Activated CD4-positive, alpha-beta T cell treated with anti-CD3 and anti-CD28 coated beads for 36 hours (primary cell): ENCODE measurements at places on chromosomes 4 and X. TPM values are rescaled to one million over a fixed set of nuclear protein-coding genes. Genes with fewer than 3 reads are reported as not detected.

ODAM gene
- not detected for total RNA-seq

ADAM29 gene
- not detected for total RNA-seq

VCX3A gene
- not detected for total RNA-seq

BEX5 gene
- total RNA-seq = 2.3 TPM

GLUD2 gene
- total RNA-seq = 0.65 TPM

SRPX2 gene
- total RNA-seq = not detected

GAGE12C gene
- total RNA-seq = not detected

DUX4 gene
- total RNA-seq = not detected

ACE2 gene
- total RNA-seq = not detected

MSX1 gene
- not detected for total RNA-seq

HGFAC gene
- not detected for total RNA-seq

PPBP gene
- not detected for total RNA-seq

SPANXN3 gene
- total RNA-seq = not detected

TASL gene
- 2.2 TPM for total RNA-seq

VSIG1 gene
- total RNA-seq = 2.1 TPM

PAGE2B gene
- 0.55 TPM for total RNA-seq

OPHN1 gene
- total RNA-seq = 0.07 TPM

PRR32 gene
- total RNA-seq = not detected

RNF175 gene
- total RNA-seq = 0.26 TPM

LRP2BP gene
- 0.80 TPM for total RNA-seq

NLGN4X gene
- total RNA-seq = 0.21 TPM

NPNT gene
- total RNA-seq = not detected

EMCN gene
- total RNA-seq = not detected

NIPAL1 gene
- 1.8 TPM for total RNA-seq

TMEM35A gene
- total RNA-seq = not detected

POU4F2 gene
- not detected for total RNA-seq

BGN gene
- not detected for total RNA-seq

MAMLD1 gene
- total RNA-seq = 1.6 TPM

GALNT7 gene
- total RNA-seq = 15.1 TPM

CENPVL2 gene
- not detected for total RNA-seq

NOX1 gene
- total RNA-seq = not detected

SPANXC gene
- not detected for total RNA-seq

RAB40AL gene
- total RNA-seq = not detected

RNF150 gene
- 0.14 TPM for total RNA-seq

TMEM47 gene
- total RNA-seq = not detected
